CD4-positive, alpha-beta T cell treated with Interleukin-12 subunit alpha and Interleukin-12 subunit beta, for 1 hour (primary cell): ENCODE measurements at places on chromosomes 6 and 20.

DNA sequence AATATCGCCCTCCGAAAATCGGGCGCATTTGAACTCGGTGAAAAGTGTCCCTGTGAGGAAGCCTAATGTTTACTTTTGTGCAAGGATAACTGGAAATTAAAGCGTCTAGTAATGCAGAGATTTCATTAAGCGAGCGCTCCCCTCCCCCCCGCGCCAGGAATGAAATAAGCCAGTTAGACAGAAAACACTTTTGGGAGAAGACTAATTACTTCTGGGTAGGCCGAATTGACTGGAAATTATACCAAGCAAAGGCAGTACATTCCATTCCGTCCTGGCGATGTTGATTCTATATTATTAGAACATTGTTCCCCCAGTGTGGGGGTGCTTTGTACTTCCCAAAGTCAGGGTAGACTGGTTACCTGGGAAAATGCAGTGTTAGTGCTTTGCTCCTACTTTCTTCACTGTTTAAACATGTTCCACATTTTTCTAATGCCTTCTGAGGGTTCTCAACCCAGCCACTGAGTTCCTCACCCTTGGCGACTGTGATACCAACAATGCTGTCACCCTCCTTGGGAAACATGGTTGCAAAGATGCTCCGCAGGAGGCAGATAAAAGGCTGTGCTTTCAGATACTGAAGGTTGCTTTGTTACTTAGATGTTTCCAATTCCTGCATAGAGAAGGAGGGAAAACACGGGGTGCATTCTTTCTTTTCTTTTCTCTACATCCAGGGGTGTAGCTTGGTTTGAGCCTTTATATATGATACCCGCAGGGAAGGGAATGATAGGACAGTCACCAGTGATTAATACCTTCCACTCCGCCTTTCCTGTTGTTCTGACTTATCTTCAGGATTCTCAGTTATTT, 2.6 kb downstream of the GJA1 start:
- no peak for DNase-seq

DNA sequence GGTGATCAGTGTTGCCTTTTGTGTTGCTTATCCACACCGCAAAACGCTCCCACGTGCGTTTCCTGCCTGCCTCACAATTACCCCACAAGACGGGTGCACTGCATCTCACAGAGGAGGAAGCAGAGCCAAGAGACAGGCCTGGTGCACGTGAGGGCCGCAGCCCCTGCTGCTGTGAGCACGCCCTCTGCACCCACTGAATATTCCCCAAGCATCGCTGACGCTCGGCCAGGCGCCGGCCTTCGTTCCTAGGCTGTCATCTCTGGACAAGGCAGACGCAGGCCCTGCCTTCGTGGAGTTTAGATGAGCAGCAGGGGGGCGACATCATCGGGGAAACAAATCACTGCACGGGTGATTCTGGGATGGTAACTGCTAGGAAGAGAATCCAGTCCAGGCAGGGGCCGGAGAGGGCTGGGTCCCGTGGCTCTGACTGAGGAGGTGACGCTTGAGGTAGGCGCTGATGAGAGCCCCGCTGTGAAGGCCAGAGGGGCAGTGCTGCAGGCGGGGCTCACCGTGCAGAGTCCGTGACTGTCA, 162.4 kb upstream of the QKI start:
- no peak for DNase-seq

- DNase-seq = peak; percentile 22
Observed at GRCh38 chr6:33840048-33840926, 36.5 kb upstream of the MLN start.

GRCh38 chr20:34269996-34270627, 28.9 kb downstream of the ASIP start:
- DNase-seq = no peak

GRCh38 chr20:47922269-47922668, 137.0 kb upstream of the SULF2 start:
- DNase-seq = no peak

GRCh38 chr20:15546525-15547023, 1026.7 kb downstream of the KIF16B start:
- DNase-seq = no peak

GRCh38 chr6:140236732-140237131, 862.3 kb upstream of the CITED2 start:
- DNase-seq = no peak

DNA sequence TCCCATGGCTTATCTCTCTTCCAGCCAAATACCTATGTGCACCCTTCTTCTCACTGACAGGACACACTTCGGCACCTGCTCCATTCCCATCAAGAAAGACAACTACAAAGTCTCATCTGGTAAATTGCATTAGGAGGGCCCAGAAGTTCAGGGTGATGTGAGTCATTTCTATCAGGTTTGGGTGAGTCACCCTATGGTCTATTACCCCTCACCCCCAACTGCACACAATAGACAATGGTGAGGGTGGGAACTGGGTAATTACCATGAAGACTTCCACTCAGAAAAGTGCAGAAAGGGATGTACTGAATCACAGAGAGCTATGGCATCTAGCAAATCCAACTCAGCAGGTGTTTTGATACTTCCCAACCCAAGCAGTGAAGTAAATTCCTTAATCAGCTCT, 54.8 kb downstream of the OPN5 start:
- no peak for DNase-seq

- DNase-seq = no peak
Observed at GRCh38 chr20:62595491-62595890, 46.8 kb upstream of the SLCO4A1 start.

GRCh38 chr20:62162765-62163484, 19.4 kb downstream of the SS18L1 start:
- no peak for DNase-seq

DNA sequence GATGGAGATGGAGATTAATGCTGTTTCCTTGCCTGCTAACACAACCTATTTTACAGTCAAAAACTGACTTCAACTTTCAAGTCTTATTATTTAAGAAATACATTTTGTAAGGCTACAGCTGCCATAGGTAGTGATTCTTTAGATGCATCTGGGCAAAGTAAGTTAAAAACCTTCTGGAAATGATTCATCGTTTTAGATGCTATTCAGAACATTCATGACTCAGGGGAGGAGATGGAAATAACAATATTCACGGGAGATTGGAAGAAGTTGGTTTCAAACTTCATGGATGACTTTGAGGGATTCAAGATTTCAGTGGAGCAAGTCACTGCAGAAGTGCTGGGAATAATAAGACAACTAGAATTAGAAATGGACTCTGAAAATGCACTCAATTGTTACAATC, 174.9 kb upstream of the GGTLC1 start:
- no peak for DNase-seq

DNA sequence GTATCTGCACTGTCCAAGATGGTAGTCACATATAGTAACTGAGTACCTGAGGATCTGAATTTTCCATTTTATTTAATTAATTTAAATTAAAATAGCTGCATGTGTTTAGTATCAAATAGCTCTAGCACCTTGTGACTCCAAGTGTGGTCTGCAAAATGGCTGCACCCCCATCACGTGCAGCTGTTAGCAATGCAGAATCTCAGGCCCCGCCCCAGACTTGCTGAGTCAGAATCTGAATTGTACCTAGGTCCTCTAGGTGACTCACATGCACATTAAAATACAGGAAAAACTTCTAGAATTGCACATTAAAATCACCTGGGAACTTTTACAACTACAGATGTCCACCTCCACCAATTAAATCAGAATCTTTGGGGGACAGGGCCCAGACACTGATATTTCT, 19.2 kb upstream of the FAM83C start:
- no peak for DNase-seq

GRCh38 chr20:327186-328026, 2.1 kb downstream of the SOX12 start:
- DNase-seq = peak; percentile 80

- no peak for DNase-seq
Observed at GRCh38 chr20:1375515-1375914, 17.3 kb downstream of the FKBP1A start.

GRCh38 chr6:161238081-161238480, 35.8 kb downstream of the AGPAT4 start:
- DNase-seq = no peak

DNA sequence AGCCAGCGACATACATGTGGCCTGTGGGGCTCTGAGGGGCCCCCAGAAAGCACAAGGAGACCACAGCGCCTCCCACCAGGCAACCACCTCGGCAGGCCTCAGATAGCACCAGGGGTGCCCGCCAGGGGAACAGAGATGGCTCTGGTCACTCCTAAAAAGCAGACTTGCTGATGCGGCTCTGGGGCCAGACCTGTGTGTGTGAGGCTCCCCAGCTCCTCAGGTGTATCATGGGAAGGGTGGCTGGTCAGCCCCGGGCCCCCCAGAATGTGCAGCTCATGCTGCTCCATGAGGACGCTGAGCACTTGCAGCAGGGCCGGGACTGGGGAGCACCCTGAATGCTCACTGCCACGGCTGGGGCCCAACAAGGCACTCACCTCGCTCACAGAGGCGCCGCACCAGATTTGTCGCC, 60.2 kb downstream of the PYGB start:
- DNase-seq = no peak

- no peak for DNase-seq
Observed at GRCh38 chr6:135520781-135521180, 23.2 kb upstream of the AHI1 start.

DNA sequence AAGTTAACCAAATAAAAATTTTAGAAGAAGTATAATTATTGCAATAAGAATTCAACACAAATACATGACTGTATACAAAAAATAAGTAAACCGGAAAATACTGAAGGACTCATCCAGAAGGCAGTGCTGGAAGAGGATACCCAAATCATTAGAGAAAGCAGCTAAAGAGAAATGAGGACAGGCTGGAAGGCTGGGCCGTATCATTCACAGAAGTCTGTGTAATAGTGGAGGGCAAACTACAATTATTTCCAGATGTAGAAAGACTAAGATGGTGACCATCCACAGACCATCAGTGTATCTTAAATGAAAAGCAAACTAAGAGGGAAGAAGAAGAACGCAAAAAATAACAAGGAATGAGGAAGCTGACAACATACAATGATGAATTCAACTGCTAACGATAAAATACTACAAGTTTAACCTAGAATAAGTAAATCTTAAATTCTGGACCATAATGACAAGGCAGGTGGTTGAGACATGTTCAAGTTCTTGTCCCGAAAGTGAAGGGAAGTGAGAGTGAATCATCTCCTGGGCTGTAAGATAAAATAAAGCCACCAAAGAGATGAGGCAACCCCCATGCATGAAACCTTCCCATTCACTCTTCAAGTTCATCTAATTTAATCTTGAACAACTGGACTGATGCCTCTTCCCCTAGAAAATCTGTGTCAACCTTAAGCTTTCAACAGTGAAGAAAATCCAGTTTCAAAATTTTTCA, 71.5 kb downstream of the SLC23A2 start:
- DNase-seq = no peak

DNA sequence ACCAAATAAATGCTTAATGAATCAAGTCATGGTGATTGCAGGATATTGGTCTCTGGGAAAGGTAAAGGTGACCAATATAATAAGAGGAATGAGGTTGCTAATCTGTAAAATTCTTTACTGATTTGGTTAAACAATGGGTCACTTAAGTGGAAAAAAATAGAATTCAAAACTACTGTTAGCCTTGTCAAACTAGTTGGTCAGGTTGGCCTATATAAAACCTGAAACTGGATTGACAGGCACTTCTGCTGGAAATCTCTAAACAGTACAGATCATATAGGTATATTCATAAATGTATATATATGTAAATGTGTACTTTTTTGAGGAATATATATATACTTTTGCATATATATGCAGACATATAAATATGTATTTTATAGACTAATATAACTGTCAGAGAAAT, 19.7 kb downstream of the PLCB4 start:
- no peak for DNase-seq

GRCh38 chr6:12275107-12275506, 15.1 kb upstream of the EDN1 start:
- DNase-seq = no peak

DNA sequence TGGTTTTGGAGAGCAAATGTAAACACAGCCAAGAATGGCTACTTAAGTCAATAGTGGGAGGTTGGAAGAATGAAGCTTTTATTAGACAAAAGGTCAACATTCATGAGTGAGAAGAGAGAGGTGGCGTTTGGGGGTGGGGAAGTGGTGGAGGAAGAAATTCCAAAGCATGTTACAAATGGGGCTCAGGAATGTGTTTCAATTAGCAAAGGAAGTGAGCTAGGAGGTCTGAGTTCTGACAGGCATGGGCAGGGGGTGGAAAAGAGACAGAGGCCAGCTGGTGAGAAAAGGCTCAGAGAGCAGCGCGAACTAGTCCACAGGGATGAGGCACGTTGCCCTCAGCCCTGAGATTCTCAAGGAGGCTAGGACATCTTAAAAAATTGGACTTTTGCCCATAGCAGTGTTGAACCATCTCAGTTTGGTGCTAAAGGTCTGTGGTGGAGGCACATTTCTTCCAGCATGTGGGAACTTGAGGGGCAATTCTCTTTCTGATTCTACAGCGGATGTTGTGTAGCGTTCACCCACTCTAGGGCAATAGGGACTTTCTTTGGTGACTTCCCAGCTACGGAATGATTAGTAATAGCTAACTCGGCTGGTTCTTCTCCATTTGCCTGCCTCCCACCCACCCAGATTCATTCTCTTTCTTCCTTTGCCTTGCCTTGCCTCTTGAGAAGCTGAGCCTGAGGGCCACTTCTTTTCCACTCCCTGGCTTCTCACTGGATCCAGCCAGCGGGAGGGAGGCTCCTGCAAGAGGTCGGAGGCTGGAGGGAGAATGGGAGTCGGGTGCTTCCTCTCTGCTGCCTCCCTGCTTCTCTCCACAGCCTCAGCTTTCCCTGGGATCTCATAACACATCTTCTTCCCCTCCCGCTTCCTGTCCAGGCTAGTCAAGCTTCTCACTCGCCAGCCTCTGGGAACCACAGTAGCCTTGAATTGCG, 45.1 kb upstream of the NEDD9 start:
- peak; percentile 41 for DNase-seq

DNA sequence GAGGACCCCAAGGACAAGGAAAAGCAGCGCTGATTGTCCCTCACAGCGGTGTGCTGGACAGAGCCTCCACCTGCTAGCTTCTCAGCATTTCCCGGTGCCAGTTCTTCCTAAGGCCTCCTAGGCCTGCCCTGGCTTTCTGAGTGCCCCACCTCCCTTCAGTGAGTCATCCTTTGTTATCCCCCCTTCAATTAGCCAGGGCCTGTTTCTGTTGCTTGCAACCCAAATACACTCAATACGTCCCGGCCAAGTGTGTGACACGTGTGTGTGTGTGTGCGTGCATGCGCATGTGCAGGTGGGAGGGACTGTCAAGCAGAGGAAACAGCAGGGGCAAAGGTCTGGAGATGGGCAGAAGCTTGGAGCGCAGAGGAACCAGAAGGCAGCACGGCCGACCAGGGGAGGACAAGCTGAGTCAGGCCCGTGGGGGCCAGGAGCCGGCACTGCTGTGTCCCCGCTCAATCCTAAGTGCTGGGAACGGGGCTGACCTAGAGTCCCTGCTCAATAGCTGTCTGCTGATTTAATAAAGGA, 159.8 kb downstream of the PREX1 start:
- DNase-seq = no peak
